Activated CD8-positive, alpha-beta memory T cell treated with anti-CD3 and anti-CD28 coated beads for 1 hour (primary cell): ENCODE measurements at places on chromosomes 3 and 15.

DNA sequence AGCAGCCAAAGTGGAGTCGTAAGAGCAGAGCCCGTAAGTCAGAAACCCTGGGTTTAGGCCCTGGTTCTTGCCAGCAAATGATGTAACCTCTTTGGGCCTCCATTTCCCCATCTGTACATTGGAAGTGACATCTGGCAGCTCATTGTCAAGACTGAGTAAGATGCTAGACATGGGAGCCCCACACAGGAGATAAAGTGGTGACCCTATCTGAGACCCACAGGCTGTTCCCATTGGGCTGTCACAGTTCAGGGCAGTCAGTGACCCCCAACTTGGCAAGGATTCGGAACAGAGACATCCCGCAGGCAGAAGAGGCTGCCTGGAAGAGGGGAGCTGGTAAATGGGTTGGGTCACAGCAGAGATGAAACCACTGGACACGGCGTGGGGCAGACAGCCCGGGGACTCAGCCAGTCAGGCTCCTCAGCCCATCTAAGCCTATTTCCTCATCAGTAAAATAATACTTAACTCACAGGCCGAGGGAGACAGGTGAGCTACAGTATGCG, 1.8 kb downstream of the CLN6 start:
- DNase-seq: no peak

- no peak for DNase-seq
These were observed 27.9 kb downstream of the MUC20 start for GRCh38 chr3:195748661-195749060.

- no peak for DNase-seq
These were observed 227.2 kb downstream of the SQOR start for GRCh38 chr15:45862034-45862433.

DNA sequence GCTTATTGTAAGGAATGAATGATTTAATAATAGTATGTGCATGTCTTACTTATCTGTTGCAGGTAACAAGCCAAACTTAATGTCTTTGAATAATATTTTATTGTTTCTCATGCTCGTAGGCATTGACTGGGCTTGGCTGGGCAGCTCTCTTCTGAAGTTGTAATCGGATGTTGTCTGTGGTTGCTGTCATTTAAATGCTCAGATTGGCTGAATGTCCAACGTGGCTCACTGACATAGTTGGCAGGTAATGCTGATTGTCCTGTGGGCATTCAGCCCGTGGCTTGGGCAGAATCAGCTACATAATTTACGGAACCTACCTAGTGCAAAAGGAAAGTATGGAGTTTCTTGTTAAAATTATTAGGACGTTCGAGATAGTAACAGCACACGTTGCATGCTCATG, 297.4 kb upstream of the GBE1 start:
- no peak for DNase-seq

GRCh38 chr3:109618766-109619378, 281.5 kb upstream of the DPPA4 start:
- DNase-seq: no peak

- DNase-seq: no peak
These were observed 5.6 kb upstream of the BAHD1 start for GRCh38 chr15:40435023-40435709.

DNA sequence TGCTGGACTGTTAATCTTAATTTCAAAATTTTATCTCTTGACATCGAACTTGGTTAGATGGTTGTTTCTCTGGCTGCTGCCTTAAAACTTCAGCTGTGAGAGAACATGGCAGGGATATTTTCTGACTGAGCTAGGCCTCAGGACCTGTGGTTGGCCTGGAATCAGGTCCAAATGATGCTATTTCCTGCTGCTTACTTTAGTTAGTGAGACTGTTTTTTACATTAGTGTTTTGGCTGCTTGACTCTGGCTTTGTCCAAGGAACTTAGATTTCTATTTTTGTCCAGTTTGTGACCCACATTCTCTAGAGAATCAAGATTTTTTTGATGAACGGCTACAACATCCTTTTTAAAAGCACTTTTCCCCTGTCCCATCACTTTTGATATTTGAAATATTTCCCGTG, 497.9 kb upstream of the SGO1 start:
- no peak for DNase-seq

DNA sequence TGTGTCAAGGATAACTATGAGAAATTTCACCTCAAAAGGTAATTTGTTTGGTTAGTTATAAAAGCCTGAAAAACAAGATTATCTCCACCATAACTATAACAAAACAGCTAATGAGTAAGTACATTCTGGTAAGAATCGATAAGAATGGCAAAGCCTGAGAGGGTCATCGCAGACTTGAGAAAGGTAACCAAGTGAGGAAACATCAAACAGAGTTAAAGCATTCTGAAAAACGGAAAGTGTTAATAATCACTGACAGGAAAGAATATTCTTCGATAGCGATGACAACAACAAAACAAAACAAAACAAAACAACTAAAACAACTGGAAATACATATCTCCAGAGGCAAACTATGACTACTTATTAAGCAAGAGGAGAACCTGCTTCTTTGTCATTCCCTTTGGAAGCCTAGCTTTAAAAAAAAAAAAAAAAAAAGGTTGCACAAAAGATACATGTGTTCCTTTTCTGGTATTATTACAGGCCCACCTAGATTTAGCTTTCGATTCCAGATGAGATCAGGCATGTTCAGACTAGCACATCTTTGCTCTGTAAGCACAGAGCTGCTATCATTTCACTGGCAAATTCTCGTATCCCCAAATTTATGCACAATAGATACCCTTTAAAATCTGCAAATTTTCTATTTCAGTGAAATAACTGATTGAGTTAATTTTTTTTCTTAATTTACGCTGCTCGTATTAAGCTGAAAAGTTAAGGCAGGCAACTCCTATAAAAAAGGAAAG, 155.6 kb downstream of the TIGIT start:
- no peak for DNase-seq

GRCh38 chr3:32646761-32647160, 38.2 kb upstream of the CNOT10 start:
- DNase-seq: no peak

GRCh38 chr3:69326855-69327300, 59.0 kb downstream of the FRMD4B start:
- no peak for DNase-seq

DNA sequence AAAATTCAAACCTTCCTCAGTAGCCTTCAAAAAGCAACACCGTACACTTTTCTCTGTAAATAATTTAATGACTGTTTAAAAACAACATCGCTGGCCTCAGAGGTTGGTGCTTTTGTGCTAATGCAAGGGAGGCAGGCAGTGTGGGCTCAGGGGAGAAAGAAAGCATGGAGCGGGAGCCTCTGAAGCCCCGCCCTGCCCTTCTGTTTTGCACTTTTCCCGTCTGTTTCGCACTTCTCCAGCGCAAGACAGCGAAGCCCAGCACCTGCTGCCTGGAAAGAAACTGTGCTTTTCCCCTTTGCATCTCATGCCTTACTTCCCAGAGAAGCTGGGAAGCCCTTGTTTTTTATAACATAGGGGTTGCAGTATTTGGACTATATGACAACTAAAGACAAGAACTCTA, 23.1 kb downstream of the TRPM1 start:
- DNase-seq: no peak

- no peak for DNase-seq
These were observed 44.4 kb downstream of the ST3GAL6 start for GRCh38 chr3:98807561-98807960.

GRCh38 chr15:50996641-50997040, 88.2 kb downstream of the AP4E1 start:
- DNase-seq: no peak

DNA sequence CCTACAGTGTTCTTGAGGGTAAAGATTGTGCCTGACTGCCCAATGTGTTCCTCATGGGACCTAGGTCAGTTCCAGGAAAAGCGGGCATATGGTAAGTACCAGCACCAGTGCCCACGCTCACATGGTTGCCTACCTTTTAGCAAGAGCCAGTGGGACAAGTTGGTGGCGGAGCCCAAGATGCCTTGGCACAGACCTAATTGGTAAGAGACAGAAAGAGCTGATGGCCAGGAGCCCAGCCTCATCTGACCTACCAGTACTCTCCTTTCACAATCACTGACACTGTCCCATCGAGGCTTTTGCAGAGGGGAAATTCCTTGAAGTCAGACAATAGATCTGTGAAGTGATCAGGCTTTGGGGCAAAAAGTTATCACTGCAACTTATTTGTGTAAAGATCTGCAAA, 98.4 kb upstream of the BCL6 start:
- DNase-seq: no peak

GRCh38 chr15:66588537-66588936, 22.7 kb upstream of the LCTL start:
- no peak for DNase-seq

DNA sequence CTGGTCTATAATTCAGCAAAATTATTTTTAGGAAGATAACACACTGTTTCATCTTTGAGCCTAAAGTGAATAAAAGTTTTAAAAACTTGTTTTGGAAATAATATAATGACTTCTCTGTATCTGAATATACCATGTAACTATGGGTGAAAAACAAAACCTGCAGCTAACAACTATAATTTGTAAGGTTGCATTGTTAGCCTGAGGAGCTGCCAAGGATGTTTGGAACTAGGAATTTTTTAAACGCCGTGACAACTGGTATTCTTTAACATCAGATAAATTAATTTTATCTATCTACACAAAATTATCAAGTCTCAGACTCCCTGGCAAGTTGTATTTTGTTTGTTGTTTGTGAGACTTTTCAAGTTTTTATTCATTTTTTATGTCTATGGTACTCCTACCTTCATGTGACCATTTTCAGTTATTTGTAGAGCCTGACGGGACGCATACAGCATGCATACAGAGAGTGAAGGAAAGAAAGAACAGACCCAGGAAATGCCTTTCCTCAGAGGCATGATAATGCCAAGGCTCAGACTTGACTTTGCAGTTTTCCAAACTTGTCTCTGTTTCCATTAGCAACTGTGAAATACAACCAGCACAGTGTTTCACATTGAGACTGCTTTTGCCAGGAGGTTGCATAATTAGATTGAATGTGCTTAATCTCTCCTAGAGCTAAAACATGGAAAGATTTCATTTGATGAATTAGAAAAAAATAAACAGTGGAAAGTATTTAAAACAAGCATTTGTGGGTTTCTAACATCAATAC, 60.8 kb upstream of the ARHGEF26 start:
- DNase-seq: no peak

DNA sequence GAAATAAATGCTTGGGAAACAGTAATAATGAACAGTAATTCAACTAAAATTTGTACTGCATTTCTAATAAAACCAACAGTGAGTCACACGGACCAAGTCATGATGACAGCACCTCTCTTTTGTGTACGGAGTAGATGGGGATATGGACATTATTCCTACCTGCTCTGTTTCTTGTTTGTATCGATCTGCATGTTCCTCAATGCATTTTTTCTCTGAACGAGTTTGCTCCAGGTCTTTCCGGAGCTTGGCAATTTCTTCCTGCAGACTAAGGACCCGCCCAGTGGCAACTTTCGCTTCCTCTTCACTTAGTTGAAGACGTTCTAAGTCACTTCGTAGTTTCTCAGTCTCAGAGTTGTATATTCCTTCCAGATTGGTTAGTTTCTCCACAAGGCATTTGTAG, 74.4 kb upstream of the MYO5C start:
- no peak for DNase-seq

- no peak for DNase-seq
These were observed 246.2 kb upstream of the CHRM5 start for GRCh38 chr15:33722005-33722672.

- DNase-seq: no peak
These were observed 148.9 kb downstream of the PLCL2 start for GRCh38 chr3:17033516-17034168.

DNA sequence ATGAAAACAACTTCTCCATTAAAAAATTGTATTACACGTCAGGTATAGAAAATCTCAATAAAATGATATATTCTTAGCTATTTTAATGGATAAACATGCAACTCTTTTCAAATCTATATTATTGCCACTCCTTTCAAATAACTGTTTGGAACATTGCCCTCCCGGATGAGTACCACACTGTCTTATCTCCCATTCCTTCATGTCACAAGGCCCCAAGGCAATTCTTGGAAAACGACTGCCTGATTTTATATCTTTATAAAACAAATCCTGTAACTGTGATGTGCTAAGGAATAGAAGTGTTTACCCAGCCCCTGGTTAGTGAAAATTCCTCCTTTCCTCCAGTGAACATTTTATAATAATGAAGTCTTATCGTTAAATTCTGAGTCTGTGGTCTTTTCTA, 6.2 kb upstream of the ZNF619 start:
- no peak for DNase-seq

DNA sequence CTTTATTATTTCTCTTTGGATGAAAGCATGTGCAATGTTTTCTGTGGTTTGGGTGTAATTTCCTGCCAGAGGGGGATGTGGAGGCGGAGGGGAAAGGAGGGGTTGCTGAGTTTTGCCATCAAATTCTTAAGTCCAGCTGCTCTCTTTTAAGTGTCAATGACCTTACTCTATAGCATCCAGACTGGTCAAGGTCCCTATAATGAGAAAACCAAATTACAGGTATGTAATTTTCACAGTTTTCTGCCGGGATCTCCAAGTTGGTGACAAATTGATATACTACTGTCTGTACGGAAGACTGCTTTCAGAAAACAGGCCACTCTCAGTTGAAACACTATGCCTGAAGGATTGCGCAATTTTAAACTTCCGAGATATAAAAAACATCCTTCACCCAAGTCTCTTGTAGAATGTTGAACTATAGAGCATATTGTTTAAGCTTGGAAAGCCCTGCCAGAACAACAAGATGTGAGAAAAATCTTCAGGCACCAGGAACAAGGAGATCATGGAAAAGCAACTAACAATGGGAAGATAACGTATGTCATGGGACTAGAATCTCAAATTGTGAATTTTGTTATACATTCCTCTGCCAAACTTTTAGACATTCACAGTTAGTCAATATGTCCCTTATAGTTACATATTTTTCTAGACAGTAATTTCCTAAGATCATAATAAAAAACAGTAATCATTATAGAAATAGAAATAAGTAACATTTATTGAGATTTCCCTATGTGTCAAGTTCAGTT, 300.7 kb upstream of the SATB1 start:
- DNase-seq: no peak

DNA sequence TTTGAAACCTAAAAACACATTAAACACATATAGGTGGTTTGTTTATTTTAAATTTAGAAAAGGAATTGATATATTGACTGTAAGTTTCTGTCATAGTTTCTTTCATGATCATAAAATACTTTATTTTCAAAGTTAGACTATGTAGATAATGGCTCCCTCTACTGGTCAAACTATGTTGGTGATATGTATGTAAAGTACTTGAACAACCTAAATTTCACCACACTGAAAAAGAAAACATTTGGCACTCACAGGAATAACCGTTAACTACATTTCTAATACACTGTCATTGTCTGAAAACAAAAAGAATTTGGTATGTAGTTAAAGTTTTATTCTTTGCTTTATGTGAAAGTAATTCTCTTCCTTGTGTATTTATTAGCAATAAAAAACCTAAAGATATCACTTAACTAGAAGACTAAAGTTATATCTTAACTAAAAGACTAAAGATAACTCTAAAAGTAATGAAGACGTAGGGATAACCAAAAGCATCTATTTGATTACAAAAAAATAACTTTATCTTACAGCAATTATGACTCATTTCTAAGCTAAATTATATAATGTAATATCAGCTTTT, 427.5 kb downstream of the VGLL3 start:
- no peak for DNase-seq

GRCh38 chr15:100284191-100284590, 57.6 kb downstream of the ADAMTS17 start:
- no peak for DNase-seq

- DNase-seq: no peak
These were observed 16.9 kb upstream of the PSMD6 start for GRCh38 chr3:64039981-64040733.
